ENCODE measurements at places on chromosomes 3 and 15.

DNA sequence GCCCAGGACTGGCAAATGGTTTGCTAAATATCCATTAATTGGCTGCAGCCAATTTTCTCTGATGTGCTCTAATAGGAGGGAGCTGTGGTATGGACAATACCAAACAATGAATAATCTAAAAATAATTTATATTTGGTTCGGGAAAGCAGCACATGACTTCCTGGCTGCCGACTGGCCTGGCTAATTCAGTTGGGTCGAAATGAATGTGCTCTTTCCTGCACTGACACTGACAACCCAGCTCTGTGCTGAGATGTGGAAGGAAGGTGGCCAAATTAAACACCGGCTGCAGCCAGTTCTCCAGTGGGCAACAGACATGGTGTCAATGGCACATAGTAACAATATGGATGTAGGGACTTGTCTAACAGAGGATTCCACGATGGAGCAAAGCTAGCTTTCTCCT, 21.1 kb upstream of the COLQ start:
- no peak for DNase-seq

GRCh38 chr3:107387555-107387954, 10.3 kb downstream of the CCDC54 start:
- DNase-seq, result no peak

GRCh38 chr15:34889476-34889875, 80.1 kb downstream of the AQR start:
- no peak for DNase-seq

GRCh38 chr15:88932875-88933330, 19.7 kb upstream of the MFGE8 start:
- DNase-seq, result no peak

GRCh38 chr15:49887659-49888322, 231.2 kb downstream of the ATP8B4 start:
- no peak for DNase-seq

All from CD4-positive, alpha-beta T cell treated with Interleukin-1 beta for 1 hour (primary cell).